Endothelial cell of umbilical vein (primary cell): ENCODE measurements at places on chromosomes 13 and 19.
A peak's percentile ranks its signal among the peaks of the same experiment; 100 is the strongest.

DNA sequence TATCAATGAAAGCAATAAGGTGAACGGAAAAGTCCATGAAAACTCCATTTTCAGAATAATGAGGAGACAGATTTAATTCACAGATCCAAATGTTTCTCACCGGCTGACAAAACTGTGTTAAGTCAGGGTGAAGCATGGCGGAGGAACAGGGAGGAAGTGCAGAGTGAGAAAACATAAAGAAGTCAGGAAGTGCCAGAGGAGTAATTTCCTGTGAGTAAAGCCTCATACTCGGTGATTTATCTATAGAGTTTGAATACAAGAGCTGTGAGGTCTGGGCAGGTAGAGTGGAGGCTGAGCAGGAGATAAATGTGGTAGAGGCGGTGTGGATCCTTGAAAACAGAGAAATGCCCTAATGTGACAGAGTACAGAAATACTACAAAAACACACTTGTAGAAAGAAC is 11.4 kb downstream of the CARD8 start:
- peak; percentile 82 for DNase-seq

DNA sequence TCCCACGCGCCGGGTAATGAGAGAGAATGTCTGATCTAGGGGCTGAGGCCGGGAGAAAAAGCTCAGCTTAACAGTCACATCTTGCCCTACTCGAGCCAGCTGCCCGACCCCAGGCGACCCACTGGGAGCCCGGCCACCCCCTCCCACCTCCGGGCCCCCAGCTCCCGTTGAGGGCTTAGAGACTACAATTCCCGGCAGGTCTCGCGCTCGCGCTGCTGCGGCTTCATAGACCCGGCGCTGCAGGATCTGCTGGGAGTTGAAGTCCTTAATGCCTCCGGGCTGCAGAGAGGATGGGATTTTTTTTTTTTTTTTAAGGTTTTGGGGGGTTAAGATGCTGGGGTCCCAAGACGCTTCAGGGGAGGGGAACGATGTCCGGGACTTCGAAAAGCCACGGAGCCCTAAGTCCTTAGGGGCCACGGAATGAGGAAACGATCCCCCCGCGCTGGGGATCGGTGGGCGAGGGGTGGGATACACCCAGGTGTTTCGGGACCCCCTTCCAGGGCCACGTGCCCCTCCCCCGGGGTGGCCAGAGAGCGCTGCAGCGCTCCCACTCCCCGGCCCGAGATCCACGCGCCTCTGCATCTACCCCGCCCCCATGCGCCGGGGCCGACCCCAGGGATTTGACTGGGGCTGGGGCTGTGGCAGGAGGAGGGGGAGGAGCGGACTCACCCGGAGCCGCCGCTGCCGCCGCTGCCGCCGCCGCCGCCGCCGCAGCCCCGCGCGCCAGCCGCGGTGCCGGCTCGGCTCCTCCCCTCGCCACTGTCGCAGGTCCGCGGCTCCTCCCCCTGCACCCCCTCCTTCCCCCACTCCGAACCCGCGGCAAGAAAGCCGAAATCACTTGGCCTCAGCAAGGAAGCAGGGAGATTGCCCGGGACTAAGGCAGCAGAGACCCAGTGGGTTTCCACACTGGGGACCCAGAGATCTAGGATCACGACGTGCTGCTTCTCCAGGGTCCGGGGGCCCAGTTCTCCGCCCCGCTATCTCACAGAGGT is at the start of gene SYT3:
TSS of gene SYT3 (minus strand) at position 761 of the 992 bp plus-strand sequence. CDS start 2,470 bp downstream, outside the sequence.
- no peak for DNase-seq

DNA sequence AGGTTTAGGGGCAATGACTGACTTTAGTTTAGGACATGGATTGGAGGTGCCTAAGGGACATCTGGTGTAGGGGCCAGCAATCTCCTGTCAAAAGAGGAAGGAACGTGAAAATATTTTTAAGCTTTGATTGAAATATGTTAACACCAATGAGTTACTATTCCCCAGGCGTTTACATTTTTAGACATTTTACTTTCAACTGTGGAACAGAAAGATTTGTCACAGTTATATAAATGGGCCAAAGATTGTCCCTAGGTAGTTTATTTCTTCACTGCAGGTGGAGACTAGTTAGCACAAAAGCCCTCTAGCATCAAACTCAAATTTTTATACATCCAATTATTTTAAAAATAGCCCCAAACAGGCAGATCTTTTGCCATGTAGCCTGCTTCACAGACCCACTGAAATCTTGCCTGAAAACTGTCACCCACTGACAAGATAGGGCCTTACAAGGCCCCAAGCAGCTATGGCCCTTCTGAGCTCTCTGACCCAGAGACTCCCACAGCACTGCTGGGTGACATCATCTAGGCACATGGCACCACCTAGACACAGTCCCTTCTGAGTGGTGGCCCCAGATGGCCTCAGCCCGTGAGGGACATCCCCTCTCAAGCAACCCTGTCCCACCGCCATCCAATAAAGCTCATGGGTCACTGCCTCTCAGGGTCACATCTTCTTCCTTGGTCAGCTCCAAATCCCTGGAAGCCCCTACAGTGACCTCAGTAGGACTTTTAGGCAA is 64.8 kb upstream of the DOCK9 start:
- DNase-seq: no peak

- DNase-seq: peak; percentile 4
Observed at GRCh38 chr13:43195551-43195950, 172.2 kb downstream of the DNAJC15 start.

- no peak for DNase-seq
Observed at GRCh38 chr19:13640611-13641010, 123.7 kb upstream of the MRI1 start.

DNA sequence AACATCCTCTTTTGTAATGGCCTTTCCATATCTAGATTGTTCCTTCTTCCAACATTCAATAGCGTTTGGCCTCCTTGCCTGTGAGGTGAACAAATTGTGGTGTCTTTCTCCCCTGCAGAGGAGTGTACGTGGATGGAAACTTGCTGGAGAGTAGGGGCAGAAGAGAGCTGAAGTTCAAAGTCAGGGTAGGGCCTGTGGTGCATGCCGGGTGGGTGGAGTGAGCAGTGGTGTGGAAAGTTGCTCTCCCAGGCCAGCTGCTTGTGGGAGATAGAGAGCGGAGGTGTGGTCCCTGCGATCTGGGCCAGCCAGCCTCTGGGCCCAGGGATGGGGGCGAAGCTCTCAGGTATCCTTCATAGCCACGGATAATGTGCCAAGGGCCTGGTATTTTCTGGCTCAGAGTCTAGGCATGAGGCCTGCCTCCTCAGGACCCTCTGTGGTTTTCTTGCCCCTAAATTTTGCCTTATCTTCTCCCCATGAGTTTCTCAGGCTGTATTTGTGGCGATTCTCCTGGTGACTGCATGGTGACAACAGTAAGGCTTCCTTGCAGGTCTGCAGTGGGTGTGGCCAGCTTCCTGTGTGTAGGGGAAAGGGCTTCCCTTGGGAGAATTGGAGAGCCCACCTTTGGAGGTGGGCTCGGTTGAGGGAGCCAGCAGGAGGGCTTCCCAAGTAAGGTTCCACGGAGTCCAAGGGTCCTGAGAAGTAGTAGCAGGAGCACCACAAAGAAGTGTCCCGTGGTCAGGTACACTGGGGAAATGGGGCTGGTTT is 6.7 kb downstream of the RGCC start:
- DNase-seq: no peak

DNA sequence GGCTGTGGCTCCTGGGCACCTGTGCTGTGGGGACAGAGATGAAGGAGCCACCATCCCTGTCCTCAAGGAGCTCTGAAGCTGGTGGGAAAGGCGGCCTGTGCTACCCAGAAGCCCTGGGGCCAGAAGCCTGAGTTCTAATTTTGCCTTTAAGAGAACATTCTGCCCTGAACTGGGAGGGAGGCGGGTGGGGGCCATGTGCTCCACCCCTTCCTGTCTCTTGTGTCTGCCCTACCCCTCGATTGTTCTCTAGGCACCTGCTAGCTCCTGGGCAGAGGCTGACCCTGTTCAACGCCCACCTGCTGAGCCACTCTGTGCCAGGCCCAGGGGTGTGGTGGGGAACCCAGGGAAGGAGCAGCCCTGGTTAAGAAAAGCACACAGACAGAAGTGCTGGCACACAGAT is 5.9 kb downstream of the TRAPPC6A start:
- no peak for DNase-seq

DNA sequence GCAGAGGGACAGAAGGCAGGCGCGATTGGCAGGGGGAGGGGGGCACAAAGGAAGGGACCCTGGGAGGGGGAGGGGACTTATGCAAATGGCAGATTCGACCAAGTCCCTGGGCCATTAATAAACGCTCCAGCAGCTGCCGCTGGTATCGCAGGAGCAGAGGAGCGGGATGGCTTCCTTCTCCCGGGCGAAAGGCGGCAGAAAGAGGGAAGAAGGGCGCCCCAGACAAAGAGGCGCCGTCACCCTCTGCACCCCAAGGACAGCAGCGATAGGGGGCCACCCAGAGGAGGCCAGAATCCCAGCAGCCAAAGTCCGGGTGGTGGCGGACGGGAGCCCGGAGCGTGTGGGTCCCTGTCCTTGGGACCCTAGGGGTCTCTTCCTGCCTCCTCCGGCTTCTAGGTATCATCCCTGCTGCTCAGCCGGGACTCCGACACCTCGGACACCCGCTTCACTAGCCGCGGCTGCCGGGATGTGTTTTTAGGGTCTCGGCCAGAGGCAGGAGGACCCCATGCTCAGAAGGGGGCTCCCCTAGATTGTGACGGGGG is 1.9 kb downstream of the PTPRS start:
- DNase-seq: no peak
